Vagina (tissue), 2 donors: ENCODE measurements at places on chromosomes 5 and 9.

- no peaks in the 10 kb centered on the region for H3K36me3 ChIP-seq
- H3K27me3 ChIP-seq = no peaks in the 10 kb centered on the region
- H3K4me3 ChIP-seq = no peak overlapping the region
- no peak for DNase-seq
- peaks cover 21% of the 10 kb centered on the region for H3K4me1 ChIP-seq
- no peak overlapping the region for H3K27ac ChIP-seq
Measured at GRCh38 chr5:122073018-122073417, 5.0 kb downstream of the LOX start.

GRCh38 chr5:173830421-173830820 lies 57.7 kb upstream of the CPEB4 start:
- no peak overlapping the region for H3K27ac ChIP-seq
- H3K36me3 ChIP-seq = no peaks in the 10 kb centered on the region
- H3K4me3 ChIP-seq = no peak overlapping the region
- H3K4me1 ChIP-seq = peaks cover 8% of the 10 kb centered on the region

- no peak overlapping the region for H3K4me3 ChIP-seq
- no peak overlapping the region for H3K27ac ChIP-seq
- no peaks in the 10 kb centered on the region for H3K4me1 ChIP-seq
Measured at GRCh38 chr9:69584759-69585158, 87.4 kb downstream of the APBA1 start.

DNA sequence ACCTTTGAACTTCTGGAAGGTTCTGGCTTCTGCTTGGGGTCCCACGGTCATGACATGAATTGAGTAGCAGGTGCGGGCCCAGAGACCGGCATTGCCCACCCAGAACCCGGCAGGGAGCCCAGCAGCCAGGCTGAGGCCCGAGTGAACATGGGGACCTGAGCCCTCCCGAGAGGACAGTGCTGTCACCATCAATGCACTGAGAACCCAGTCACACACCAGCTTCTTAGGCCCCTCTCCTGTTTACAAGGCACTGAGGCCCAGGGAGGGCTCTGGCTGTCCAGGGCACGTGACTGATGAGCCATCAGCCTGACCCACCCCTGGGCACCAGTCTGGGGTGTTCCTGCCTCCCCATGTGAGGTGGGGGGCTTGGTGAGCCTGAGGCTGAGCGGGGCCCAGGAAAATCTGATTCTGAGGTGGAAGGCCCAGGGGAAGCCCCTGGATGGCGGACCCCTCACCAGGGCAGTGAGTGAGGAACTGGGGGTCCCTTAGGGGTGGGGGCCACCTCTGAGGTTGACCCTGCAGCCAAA lies 60.3 kb upstream of the RNU6ATAC start:
- DNase-seq = no peak
- H3K4me3 ChIP-seq = no peak overlapping the region
- no peaks in the 10 kb centered on the region for H3K36me3 ChIP-seq
- peak overlapping the region; percentile 46 for H3K27ac ChIP-seq
- no peaks in the 10 kb centered on the region for H3K27me3 ChIP-seq

DNA sequence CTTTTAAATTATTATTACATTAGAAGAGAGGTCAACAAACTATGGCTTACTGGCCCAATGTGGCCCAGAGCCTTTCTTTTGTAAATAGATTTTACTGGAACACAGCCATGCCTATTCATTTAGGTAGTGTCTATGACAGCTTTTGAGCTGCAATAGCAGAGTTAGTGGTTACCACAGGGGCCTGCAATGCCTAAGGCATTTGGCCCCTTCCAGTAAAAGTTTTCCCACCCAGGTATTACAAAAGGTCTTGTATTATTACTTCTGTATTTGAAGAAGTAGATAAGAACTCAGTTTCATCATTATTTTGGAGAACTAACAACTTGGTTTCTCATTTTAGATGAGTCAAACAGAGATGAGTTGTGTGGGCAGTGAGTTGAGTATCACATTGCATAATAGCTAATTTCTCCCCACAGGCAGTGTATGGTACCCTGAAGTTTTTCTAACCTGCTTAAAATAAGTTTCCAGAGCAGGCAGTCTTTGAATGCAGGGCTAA lies 9.5 kb downstream of the MTRR start:
- H3K36me3 ChIP-seq = no peaks in the 10 kb centered on the region
- no peak overlapping the region for H3K27ac ChIP-seq
